ENCODE measurements at places on chromosomes 16 and 17.

GRCh38 chr16:66486773-66487579 is 59.9 kb downstream of the BEAN1 start:
- no peak for DNase-seq

- DNase-seq, result no peak
Measured at GRCh38 chr16:53766304-53767016, 62.5 kb downstream of the FTO start.

DNA sequence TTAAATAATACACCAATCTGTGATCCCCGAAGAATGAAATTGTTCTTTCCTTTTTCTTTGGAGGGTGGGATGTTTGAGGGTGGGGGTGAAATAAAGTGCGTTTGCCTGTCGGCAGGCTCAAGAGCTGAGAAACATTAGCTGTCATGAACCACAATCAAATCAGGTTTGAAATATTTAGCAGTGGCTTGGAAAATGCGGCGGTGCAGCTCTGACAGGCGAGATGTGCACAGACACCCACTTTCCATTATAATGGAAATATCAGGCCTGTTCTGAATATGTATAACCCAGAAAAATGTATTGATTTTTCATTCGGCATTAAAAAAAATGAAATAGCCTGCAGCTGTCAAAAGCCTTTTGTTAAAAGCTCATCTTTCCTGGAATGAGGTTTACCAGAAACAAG is 212.8 kb downstream of the ZFHX3 start:
- no peak for DNase-seq

DNA sequence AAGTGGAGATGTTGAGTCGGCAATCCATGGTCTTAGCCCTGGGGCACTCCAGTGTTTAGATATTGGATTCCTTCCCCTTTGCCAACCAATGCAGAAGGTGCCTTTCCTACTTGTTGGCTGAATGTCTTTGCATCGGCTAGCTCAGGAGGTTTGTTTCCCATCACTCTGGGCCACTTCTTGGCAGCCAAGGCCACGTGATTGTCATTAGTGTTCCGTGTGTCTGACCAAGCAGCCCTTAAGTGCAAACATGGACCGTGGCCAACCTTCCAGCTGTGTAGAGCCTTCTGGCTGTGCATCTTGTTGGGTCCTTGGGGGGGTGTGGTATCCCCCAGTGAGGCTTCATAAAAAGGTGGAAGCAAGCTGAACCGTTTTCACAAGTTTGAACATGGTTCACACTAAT is 66.0 kb downstream of the GNAO1 start:
- DNase-seq, result no peak

Measured in T-helper 22 cell (primary cell).